ENCODE measurements at places on chromosomes 2 and 18.

GRCh38 chr2:110735366-110735765 lies 3.0 kb downstream of the ACOXL start:
- DNase-seq: no peak

- DNase-seq: no peak
Measured at GRCh38 chr2:61074100-61074499, 8.4 kb downstream of the SANBR start.

DNA sequence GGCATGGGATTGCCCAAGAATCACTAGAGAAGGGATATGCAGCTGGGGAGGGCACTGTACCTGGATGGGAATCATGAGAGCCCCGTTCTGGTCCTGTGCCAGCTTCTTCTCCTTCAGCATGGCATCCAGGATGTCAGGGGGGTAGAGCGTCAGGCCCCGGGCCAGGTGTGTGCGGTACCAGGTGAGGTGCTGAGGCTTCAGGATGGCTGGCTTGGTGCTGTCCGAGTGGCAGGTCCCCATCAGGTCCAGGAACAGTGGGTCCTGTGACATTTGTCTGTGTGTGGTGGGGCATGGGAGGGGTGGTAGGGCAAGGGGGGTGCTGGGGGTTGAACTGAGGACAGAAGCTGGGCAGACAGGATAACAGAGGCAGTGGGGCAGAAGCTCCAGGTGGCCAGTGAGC lies 13.2 kb downstream of the CFAP65 start:
- DNase-seq: no peak

DNA sequence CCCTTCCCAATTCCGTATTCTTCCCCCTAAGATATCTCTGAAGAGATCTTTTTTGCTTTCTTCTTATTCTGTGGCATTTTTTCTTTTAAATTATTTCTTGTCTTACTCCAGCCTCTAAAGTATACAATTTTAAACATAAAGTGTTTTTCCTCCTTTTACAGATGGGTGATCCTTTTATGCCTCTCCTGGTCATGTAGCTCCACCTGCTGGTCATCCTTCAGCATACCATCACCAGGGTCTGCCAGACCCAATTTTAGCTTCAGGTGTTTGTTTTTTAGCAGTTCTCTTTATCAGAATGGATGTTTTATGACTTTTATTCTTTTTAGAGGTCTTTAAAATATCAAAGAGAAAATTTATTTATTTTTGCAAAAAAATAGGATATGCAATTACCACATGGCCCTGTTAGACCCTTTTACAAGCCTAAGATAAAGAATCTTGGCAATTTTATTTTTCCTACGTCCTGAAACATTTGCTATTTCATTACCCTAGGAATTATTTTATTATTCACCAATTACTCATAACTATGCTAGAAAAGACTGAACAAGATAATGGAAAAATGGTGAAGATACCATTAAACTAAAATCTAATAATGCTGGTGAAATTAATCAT lies 55.5 kb downstream of the PIGN start:
- DNase-seq: no peak

DNA sequence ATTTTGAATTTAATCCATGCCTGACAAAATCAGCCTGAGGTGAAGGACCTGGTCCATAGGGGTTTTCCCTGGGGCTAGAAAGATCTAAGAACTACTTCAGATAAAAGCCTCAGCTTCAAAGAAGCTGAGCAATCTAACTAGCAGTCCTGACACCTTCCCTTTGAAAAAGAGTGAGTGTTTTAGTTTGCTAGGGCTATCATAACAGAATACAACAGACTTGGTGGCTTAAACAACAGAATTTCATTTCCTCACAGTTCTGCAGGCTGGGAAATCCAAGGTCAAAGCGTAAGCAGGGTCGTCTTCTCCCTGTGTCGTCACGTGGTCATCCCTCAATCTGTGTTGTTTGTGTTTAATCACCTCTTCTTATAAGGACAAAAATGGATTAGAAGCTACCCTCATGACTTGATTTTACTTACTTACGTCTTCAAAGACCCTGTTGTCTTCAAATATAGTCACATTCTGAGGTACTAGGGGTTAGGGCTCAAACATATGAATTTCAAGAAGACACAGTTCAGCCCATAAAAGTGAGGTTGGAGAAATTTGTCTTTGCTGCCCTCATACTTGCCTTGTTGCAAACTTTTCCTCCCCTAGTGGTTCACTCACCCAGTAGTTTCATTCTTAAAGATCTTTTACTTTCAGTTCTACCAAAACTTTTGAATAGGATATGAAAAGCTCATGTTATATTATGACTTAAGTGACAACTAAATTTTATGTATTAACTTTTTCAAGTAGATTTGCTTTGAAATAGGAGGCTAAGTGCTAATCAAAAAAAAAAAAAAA lies 673.8 kb downstream of the ARHGAP15 start:
- DNase-seq: no peak

DNA sequence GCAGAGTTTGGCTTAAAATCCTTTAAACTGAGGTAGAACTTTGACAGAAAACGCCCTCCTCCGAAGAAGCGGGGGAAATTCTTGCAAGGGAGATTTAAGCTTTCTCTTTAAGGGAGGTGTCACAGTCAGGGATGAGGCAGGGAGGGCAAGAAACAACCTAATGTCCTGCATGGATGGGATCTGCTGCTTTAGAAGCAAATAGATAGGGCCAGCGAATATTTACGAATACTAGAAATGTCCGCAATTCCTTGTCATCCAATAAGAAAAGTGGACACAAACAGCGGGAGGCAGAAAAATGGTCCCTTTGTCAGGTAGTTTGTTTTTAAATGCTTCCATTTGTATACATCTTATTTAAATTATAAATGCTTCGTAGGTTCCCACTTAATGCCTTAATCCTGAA lies 12.0 kb downstream of the MEIS1 start:
- no peak for DNase-seq

DNA sequence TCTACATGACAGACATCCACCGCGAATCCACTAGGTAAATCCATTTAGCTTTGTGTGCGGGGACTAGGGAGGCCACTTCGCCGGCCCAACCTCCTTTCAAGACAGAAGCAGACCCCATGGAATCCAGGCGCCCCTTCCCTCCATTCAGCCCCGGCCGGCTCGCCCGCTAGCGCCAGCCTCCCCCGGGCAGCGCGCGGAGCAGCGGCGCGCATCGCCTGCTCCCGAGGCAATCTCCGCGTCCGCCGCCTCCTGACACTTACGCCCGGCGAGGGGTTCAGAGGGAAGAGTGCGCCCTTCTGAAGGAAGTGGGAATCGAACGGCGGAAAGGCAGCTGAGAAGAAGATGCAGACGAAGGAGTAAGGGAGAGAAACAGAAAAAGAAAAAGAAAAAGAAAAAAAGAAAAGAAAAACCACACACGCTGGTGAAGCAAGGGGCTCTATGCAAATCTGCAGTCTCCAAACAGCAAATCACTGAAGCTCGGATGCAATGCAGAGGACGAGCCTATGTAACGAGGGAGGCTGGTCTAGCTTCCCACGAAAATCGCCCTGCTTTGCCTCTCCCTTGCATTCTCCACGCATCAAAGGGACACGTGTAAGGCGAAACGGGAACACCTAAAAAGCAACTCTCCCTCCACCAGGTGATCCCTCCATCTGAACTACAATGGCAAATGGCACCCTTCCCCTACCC lies 684.4 kb downstream of the NRXN1 start:
- no peak for DNase-seq

GRCh38 chr2:38233231-38233983 lies 143.7 kb downstream of the ATL2 start:
- no peak for DNase-seq

- no peak for DNase-seq
Measured at GRCh38 chr2:213559053-213559452, 274.8 kb downstream of the SPAG16 start.

DNA sequence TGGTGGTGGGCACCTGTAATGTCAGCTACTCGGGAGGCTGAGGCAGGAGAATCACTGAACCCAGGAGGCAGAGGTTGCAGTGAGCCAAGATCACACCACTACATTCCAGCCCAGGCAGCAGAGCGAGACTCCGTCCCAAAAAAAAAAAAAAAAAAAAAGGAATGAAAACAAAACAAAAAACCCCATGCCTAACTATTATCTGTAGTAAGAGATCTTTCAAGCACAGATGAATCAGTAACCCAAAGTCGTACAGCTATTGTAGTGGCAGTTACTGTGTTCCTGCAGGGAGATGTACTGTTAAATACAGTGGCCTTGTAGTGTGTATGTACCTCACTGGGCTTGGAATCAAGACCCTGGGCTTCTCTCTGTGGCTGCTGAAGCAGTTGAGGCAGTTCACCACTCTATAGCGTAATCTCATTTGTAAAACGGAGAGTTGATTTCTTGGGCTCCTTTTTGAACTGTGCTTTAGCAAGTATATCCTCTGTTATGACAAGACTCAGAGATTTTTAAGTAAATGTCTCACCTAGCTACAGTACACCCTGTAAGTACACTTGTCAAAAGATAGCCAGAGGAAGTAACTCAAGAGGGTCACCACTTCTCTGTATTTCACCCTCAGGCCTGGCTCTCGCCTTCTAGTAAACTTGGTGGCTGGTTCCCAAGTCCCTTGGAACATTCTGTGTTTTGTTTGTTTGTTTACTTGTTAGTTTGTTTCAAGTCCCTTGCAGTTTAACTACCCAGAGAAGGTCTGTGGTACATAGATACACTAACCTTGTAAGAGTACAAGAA lies 109.6 kb upstream of the FOSL2 start:
- DNase-seq: no peak

GRCh38 chr2:217866457-217866856 lies 136.3 kb downstream of the TNS1 start:
- no peak for DNase-seq

DNA sequence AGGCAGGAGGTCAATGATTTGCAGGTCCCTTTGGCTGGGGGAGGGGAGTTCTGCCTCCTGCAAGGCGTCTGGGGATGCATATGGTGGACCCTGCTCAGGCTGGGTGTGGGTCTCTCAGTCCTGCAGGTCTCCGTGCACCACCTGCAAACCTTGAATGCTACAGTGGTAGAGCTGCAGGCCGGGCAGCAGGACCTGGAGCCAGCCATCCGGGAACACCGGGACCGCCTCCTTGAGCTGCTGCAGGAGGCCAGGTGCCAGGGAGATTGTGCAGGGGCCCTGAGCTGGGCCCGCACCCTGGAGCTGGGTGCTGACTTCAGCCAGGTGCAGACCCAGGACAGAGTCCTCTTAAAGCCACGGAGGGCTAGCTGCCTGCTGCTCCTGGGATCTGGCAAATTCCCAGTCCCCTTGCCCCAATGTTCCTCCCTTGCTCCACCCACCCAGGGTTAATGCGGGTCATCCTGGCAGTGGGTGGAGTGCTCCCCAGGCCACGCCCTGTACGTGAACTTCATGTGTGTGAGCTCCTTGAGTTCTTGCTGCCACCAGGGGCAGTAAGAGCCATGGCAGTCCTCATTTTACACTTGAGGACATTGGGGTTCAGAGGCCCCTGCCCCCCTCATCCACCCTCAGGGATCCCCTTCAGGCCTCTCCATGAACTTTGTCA lies 3.1 kb downstream of the PROM2 start:
- no peak for DNase-seq

DNA sequence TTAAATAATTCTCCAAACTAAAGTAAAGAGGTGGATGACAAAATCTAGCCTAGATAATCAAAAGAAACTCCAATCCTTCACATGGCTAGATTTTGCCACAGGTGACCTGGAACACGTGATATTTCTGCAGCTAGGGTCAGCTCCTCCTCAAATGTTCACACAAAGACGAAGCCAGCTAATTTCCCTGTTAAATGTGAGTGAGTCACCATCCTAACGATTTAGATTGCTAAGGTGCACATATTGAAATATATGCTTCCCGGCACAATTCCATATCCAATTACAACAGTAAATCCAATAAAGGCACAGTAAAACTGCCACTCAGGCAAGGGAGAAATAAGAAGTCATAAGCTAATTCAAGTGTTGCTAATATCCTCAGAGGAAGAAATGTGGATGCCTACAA lies 28.7 kb downstream of the IKZF2 start:
- no peak for DNase-seq

- DNase-seq: no peak
Measured at GRCh38 chr2:4020153-4020552, 316.8 kb downstream of the DCDC2C start.

GRCh38 chr2:236163471-236164200 lies 4.5 kb downstream of the GBX2 start:
- DNase-seq: no peak

GRCh38 chr2:216015722-216016464 lies 2.5 kb upstream of the MREG start:
- no peak for DNase-seq

DNA sequence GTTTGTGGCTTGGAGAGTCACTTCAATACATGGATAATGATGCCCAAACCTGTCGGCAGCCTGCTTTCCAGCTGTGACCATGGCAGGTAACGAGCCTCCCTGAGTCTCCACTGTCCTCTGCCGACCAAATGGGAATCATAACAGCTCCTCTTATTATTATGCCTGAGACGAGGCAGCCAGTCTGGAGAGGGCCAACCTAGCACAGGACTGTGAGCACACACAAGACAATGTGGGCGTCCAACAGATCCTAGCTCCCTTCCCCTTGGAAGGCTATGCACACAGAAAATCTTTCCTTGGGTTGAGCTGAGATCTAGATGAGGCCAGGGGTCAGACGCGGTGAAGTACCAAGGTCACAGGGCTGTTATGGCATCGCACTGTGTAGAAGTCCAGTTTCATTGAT lies 890 bp upstream of the SLC4A3 start:
- DNase-seq: no peak

DNA sequence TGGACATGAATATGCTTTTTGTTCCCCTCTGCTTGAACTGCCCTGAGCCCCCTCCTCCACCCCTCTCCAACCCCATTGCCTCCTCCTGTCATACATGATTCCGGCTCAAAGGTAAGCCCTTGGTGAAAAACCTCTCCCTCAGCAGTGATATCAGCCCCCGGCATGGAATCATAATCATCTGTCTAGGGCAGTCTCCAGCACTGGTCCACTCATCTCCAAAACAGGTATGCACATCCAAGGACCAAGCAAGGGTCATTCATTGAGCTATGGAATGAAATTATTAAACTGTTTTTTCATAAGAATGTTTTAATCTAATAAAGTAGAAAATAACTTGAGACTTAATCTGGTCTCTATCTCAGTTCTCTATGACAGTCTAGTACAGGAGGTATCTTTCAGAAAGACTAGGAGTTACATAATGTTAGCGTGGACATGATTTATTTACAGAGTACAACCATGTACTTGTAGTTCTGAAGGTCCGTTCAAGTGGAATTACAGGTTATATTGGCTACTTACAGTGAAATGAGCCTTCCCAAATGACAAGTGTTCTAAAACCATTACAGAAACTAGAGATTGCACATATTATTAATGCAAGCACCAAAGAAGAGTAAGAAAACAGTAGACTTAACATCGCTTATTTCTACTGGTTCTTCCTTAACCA lies 75.2 kb downstream of the ACVR1 start:
- no peak for DNase-seq
